ENCODE measurements at places on chromosomes 7 and 10.
A peak's percentile ranks its signal among the peaks of the same experiment; 100 is the strongest.

- peak; percentile 73 for DNase-seq
Measured at GRCh38 chr7:542713-543500, 23.3 kb upstream of the PDGFA start.

DNA sequence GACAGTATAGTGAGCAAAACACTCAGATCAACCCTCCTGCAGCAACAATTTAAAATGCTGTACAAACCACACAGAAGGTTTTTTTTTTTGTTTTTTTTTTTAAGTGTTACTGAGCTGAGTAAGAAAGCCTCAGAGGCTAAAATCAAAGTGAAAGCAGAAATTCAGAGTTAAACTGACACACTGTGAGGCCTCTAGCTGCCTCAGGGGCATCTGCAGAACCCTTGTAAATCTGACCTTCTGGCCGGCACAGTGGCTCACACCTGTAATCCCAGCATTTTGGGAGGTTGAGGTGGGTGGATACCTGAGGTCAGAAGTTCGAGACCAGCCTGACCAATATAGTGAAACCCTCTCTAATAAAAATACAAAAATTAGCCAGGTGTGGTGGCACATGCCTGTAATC is 7.4 kb upstream of the GNA12 start:
- DNase-seq: no peak

GRCh38 chr7:150439967-150440366 is 10.5 kb upstream of the GIMAP8 start:
- DNase-seq: no peak

DNA sequence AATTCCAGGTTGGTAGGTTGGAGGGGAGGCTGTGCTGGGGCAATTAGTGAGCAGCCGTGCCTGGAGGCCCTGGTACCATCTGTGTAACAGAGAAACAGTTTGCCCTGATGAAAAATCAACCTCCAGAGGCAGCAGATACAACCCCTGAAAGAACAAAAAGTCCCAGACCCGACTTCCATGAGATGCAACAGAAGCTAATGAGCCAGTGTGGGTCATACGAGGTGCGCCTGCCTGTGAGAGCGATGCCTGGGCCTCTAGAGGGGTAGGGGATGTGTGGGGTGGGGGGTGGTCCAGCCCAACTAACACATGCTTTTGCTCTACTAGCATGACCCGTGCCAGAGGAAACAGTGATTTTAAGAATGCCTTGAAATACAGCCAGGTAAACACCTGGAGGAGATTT is 39.3 kb downstream of the CELF2 start:
- no peak for DNase-seq

- no peak for DNase-seq
Measured at GRCh38 chr10:86959737-86960002, 1.3 kb downstream of the SNCG start.

DNA sequence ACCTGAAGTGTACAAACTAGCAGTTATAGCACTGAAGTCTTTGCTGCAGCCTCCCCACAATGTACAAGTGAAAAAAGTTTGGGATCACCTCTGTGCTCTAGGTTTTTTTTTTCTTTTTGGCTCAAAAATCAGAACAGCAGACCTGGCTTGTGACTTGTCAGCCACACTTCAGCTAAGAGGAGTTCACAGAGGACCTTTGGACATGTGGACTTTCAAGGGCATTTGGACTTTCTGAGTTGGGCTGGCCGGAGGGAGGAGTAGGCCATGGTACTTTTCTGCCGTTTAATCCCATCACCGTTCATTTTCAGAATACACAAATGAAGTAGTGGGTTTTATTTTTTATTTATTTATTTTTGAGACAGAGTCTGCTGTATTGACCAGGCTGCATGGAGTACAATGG is 21.9 kb upstream of the ACSL5 start:
- no peak for DNase-seq

All from amniotic stem cell (primary cell).